ENCODE measurements at places on chromosomes 1 and 21. TPM values are rescaled to one million over a fixed set of nuclear protein-coding genes. Genes with fewer than 3 reads are reported as not detected.
A peak's percentile ranks its signal among the peaks of the same experiment; 100 is the strongest.

DNA sequence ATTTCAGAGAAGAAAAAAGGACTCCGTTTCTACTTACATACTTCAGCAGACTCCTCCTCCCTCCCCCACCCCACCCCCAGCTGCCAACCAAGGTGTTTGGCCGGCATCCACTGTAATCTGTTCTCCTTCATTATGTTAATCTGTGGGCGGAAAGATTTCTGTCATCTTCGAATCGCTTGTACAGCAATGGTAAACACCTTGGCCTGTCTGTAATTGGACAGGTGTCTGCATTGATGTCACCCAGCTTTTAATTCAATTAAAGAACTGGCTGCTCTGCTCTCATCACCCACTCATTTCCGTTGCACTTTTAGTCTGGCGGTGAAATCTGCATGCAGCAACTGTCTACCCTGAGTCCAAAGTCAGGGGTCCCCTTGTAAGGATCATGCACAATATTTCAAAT is 368.6 kb downstream of the USH2A start:
- no peak for DNase-seq

Gene BPNT1
- 47.4 TPM for polyA plus RNA-seq

- no peak for DNase-seq
Measured at GRCh38 chr1:115218699-115219098, 119.3 kb downstream of the NGF start.

DNA sequence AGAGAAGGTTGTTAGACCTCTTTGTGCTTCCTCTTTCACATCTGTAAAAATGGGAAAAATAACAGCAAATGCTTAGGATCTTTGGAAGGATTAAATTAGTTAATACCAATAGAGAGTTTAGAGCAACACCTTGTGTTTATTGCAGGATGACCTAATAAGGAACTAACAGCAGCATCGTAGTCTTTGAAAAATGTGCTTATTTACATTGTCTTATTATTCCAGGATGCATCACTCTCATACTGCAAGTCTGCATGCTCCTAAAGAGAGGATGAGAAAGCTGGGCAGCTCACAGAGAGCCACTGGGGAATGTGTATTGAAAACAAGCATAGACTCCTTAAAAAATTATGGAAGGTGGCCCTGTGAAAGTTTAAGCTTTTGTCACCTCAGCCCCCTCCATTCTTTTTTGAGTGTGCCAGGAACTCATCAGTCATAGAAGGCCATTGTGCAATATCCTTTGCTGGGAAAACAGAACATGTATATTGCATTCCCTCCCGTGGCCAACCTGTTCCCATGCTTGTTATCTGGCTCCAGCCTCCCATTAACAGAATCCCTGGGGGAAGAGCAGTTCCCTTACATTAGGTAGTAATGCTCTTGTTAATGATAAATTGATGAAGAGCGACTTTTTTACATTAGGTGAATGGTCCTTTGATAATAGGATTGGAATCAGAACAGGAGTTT is 180.7 kb downstream of the ZNF326 start:
- DNase-seq = no peak

Gene CELA2B
- 0.31 TPM for polyA plus RNA-seq

GRCh38 chr1:76585980-76586674 is 281.2 kb upstream of the ST6GALNAC5 start:
- no peak for DNase-seq

- DNase-seq = no peak
Measured at GRCh38 chr1:163188947-163189346, 13.8 kb downstream of the RGS5 start.

Gene OR6F1
- not detected for polyA plus RNA-seq

DNA sequence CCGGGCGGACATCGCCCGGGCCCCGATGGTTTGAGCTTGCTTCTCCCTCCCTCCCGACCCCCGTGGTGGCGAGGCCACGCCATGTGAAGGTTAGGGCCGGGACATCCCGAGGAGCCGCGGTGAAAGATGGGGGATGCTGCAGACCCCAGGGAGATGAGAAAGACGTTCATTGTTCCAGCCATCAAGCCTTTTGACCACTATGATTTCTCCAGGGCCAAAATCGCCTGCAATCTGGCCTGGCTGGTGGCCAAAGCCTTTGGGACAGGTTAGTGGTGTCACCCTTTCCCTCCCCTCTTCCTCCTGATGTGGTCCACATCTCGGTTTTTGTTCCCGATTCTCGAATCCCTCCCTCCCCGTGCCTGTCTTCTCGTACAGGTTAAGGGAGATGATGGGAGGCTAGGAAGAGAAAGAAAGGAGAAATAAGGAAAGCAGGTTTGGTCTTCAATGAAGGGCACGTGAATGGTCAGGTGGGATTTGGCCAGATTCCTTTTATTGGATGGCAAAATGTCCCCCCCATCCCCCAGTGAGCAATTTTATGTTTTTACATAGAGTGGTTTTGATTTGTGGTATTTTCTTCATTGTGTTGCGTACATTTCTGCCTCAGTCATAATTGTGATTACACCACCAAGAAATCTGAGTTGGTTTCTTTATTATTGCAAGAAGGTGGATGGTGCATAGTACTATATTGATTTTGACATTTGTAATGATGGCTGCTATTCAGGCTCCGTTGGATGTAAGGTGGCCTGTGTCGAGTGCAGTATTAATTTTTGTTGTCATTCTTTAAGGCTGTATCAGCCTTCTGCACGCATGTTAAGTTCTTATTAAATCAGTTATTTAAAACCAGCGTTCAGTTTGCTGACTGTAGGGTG is 1.2 kb downstream of the CAMSAP2 start:
- DNase-seq = peak; percentile 23

DNA sequence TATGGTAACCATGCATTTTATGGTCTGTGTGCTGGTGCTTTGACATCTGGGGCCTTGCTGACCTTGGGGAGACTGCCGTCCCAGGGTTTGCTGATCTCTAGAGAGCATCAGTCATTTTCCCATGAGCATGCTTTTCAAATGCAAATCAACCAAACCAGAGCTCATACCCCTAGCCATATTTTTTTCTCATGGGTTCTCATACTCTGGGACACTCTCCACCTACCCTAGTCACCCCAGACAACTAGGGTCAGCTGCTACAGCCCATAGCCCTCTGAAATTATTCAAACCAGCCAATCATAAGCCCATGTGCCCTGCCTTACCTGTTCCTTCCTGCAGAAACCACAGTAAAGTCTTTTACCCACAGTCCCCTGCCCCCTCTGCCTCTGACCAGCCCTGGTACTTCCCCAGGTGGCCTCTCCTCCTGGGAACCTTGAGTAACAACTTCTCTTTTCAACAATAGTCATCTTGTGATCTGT is 132.0 kb downstream of the MAP3K21 start:
- DNase-seq = no peak

DNA sequence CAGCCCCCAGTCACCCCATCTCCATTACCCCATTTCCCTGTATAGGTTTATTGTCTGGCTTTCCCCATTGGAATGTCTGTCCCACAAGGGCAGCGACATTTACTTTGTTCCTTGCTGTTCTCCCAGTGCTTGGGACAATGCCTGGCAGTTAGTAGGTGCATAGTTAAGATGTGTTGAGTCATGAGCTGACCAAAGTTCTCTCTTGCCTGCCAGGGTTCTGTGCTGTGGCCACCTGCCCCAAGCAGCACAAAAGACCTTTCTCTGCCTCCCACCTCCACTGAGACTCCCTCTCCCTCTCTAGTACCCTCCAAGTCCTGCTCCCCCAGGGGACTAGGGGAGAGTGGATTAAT is 40.0 kb downstream of the TMCO4 start:
- no peak for DNase-seq

- no peak for DNase-seq
Measured at GRCh38 chr1:237736372-237737029, 154.2 kb downstream of the ZP4 start.

DNA sequence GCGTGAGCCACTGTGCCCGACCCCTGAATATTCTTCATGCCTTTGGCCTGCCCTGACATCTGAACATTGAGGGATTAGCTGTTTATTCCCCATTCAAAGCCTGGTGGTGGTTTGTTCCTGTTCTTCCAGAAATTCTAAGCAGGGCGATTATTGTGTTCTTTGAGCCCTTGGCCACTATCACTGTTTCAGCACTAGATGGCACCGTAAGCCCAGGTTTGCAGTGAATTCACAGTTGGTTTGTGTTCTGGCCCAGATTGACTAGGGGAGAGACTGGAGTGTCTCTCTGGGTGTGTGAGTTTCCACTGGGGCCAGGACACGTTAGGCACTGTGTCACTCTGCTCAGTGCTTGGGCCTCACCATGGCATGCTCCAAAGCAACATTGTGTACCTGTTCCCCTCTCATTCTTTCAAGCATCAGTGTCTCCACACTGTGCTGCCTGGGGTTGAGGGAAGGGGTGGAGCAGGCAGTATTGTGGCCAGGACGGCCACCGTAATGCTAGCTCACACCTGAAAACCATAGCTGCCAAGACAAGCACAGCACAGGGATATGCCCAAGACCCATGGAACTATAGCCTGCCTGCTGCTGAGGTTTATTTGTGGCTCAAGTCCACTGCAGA is 52.7 kb downstream of the PKN2 start:
- no peak for DNase-seq

Gene CD58
- 17.5 TPM for polyA plus RNA-seq

Gene IL24
- 0.30 TPM for polyA plus RNA-seq

DNA sequence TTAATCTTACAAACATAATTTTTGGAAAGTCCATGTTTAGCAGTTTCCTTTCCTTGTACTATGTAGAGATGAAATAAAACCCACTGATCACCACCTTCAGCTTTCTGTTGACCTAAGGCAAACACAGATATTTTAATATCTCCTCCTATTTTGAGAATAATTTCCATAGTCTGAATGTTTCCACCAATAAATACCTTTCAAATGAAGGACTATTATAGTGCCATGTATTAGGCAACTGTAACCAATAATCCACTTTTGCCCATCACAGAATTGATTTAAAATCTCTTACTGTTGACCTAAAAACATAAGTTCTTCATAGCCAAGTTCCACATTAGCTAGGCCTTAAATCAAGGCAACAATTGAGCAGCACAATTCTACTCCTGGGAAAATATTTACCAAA is 1.8 kb downstream of the CDC42BPA start:
- no peak for DNase-seq

GRCh38 chr1:4527819-4528218 is 126.6 kb upstream of the AJAP1 start:
- DNase-seq = no peak

- DNase-seq = no peak
Measured at GRCh38 chr21:42019101-42019605, 9.0 kb upstream of the ZBTB21 start.

- DNase-seq = no peak
Measured at GRCh38 chr1:174090471-174090870, 68.3 kb upstream of the RC3H1 start.

GRCh38 chr21:39564200-39564599 is 48.5 kb upstream of the B3GALT5 start:
- DNase-seq = peak; percentile 12

- DNase-seq = no peak
Measured at GRCh38 chr1:33488624-33489023, 16.2 kb downstream of the ZSCAN20 start.

GRCh38 chr21:34055615-34056014 is 17.8 kb upstream of the MRPS6 start:
- DNase-seq = no peak

DNA sequence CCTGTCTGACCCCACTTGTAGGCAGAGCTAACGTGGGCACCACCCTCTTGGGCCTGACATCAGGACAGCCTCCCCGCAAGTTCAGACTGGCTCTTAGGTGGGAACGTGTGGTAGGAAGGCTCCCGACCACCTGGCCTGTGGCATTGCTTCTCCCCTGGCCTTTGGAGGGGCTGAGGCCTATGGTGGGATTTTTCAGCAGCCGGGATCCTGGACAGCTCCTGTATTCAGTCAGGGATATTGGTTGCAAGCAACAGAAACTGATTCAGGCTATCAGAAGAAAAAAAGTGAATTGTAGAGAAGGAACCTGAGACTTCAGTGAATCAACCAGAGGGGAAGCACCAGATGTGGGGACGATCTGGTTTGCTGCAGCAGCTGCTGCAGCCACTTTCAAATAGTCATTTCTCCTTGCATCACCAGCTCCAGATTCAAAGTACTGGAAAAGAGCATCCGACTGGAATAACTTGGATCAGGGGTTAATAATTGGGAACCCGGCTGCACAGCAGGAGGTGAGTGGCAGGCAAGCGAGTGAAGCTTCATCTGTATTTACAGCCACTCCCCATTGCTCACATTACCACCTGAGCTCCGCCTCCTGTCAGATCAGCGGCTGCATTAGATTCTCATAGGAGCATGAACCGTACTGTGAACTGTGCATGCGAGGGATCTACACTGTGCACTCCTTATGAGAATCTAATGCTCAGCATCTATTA is 5.9 kb downstream of the RNF186 start:
- DNase-seq = no peak

DNA sequence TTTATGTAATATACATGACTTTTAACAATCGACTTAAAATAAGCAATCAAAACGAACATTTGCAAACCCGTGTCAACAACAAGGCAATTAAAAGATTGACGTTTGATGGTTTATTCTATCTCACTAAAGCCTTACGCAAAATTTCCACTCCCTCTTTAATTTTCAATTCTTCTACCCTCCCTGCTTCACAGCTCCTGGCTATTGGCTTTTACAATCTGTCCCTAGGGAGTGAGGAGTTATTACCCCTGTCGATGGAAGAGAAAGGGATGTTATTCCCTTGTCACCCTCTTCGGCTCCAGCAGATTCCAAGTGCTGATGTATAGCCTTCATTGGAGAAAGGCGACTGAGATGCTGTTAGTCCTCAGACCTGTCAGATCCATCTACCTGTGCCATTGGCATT is 161.3 kb downstream of the ZNF281 start:
- no peak for DNase-seq

GRCh38 chr1:55245781-55246180 is 30.6 kb upstream of the USP24 start:
- no peak for DNase-seq

- DNase-seq = no peak
Measured at GRCh38 chr1:14742181-14742980, 143.9 kb downstream of the KAZN start.

GRCh38 chr1:24636661-24637357 is 6.3 kb upstream of the SRRM1 start:
- no peak for DNase-seq

Gene RORC
- polyA plus RNA-seq = 0.94 TPM

DNA sequence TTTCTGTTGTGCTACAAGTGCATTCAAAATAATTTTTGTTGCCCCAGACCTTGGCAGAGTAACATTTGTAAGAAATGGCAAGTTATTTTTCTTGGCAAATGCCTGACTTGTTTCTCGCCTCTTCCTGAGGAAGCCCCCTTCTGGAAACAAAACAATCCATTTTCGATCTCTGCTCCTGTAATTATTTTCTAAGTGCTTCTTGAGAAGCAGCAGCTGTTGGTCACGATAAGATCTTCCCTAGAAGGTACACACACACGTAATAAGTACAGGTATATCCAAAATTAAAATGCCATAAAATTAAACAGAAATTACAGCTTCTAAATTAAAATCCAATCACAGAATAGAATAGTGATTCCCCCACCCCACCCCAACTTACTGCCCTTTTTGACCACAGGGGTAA is 47.3 kb downstream of the LPGAT1 start:
- DNase-seq = no peak

- no peak for DNase-seq
Measured at GRCh38 chr1:246564839-246565750, 966 bp downstream of the TFB2M start.

- no peak for DNase-seq
Measured at GRCh38 chr21:44527156-44527982, 12.6 kb downstream of the KRTAP10-1 start.

Gene BLACAT1
- polyA plus RNA-seq = 2.9 TPM

GRCh38 chr1:57204091-57204490 is 219.8 kb downstream of the DAB1 start:
- no peak for DNase-seq

Gene OR2T12
- polyA plus RNA-seq = 0.09 TPM
